ENCODE measurements at places on chromosomes 7 and 10. TPM values are rescaled to one million over a fixed set of nuclear protein-coding genes. Genes with fewer than 3 reads are reported as not detected.

The SPDYE6 gene
- total RNA-seq, result not detected

The CALU gene
- 56.2 TPM for total RNA-seq

DNA sequence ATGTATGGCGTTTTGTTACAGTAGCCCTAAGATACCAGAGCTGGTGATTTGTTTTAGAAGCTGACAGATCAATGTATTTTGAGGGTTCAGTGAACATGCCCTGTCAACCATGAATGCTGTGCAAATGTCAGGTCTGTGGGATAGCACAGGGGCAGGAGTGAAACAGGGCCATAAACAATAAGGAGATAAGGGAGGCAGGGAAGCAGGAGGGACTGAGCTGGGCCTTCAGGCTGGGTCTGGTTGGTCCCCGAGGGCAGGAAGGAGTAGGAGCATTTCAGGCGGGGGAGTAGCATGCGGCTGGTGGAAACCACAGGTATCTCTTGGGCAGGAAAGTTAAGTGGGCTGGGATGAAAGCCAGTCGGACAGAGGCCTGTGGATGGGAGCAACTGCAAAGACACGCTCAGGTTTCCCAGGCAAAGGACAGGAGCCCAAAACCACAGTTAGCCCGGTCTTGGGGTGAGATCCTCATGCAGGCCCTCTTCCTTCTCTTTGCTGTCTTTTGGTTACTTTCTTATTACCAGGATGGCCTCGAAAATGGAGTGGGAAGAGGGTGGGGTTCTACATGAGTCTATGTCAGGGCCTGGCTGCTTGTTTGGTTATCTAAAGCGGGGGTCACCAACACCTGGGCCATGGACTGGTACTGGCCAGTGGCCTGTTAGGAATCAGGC is 69.5 kb upstream of the SEPHS1 start:
- DNase-seq, result no peak

GRCh38 chr7:16847381-16847860 is 34.4 kb downstream of the AGR3 start:
- no peak for DNase-seq

DNA sequence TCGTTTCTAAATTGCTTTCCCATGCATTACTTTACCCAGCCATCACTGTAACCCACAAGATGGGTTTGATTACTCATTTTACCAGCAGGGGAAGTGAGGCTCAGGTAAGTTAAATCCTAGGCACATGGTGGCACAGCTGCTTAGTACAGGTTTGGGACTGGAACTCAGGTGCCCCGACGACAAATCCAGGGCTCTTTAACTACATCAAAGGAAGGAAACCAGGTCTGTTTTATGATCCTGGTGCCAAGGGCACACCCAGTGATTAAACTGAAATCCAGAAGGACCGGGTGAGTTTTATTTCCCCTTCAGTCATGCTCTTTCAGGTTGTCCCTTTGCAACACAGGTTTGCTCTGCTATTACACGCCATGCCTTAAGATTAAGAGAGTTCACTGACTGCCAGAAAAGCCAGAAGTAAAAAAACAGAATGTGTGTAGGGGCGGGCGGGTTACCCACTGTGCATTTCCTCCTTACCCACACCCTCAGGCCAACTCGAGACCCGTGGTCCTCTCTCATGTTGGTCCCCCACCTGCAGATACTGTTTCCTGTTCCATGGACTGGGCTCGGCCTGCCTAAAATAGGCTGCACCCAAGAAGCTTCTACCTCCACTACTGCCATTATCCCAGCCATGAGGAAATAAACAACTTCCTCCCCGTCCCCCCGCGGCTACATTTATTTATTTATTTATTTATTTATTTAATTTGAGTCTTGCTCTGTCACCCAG is 55.1 kb upstream of the KDM7A start:
- peak; percentile 72 for DNase-seq

DNA sequence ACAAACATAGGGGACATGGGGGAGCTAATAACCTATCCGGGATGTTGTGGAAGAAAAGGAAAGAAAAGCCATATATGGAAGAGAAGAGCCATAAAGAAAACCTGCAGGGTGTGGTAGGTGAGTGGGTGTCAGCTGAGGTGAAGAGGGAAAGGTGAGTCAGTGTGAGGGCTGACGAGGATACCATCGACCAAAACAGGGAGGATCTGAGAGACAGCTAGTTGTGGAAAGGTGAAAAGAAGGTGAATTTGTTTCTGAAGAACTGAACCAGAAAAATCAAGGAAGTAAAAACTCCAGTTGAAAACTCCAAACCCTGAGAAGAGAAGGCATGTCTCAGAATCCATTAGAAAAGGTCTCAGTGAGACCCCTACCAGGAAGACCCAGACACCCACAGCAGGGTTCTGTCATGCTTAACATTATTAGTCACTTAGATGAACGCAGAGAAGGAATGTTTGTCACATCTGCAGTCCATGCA is 4.1 kb downstream of the BLNK start:
- no peak for DNase-seq

GRCh38 chr10:62582804-62583208 is 208.6 kb downstream of the ZNF365 start:
- DNase-seq, result no peak

DNA sequence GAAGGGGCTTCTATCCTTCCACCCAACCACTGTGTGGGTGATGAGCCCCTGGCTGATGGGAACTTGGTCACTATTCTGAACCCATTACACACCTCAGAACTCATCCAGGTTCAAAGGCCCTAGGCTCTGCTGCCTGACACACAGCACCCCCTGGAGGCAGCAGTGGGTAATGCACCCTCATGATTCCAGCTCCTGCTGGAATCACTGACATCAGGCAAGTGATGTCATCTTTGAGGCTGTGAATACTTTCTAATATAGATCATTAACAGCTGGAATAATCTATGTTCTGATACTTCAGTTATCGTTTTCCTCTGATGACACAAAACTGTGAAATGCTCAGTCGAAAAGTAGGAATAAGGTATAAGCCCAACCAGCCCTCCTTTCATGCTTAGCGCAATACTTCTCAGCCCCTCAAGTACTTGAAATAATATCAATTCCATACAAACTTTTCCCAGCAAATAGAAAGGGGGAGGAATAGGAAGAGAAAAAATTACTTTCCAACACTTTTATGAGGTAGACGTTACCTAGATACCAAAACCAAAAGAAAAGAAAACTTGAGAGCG is 7.5 kb upstream of the RBP3 start:
- peak; percentile 90 for DNase-seq

DNA sequence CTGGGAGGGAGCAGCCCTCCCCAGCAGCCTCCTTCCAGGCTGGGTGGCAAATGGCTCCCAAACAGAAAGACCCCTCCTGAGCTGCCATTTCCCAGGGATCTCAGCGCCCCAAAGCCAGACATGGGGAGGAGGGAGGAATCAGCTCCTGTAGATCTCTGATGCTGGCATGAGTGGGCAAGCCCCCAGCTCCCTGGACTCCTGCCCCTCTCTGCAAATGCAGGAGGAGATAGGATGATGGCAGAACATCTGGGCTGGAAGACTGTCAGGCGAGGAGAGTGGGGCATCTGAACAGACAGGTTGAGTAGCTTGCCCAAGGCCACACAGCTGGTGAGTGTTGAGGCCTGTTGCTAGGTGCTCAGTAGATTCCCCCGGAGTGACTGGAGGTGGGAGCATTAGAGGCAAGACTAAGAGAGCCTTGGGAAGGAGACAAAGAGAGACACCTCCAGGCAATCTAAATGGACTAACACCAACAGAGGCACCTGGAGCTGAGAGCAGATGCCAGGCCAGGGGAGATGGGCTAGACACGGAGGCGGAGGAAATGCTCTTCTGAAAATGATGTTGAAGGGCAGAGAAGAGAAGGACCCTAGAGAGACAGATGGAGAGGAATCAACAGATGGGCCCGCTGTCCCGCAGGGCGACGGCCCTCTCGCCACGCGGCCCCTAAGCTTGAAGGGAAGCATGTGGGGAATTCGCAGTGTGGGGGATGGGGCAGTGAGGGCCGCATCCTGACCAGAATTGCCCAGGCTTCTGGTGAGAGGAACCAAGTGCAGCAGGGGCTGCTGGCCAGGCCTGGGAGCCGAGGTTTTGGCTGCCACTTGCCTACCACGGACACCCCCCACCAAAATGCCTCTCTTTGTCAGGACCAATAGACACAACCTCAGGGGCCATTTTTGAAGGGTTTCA is 84.8 kb upstream of the LRRC4 start:
- no peak for DNase-seq

DNA sequence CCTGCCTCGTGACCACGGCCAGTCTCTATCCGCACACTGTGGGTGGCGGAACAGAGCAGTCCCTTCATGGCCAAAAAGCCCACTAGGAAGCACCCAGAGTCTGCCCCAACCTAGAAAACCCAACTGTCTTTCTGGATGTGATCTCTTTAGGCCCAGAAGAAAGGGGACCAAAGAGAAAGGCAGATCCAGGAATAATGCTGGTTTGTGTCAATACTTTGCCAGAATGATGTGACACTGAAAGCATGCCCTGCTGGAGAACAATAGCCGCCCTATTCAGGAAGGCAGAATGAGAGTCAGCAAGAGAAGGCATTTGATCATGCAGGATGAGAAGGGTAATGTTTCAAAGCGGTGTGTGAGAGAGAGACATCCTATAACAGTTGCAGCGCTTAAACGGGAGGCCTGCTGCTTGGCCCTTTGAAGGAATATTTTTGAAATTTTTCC is 274.7 kb downstream of the USP6NL start:
- no peak for DNase-seq

- no peak for DNase-seq
Observed at GRCh38 chr7:34073676-34074075, 168.3 kb downstream of the BMPER start.
